ENCODE measurements at places on chromosomes 13 and 19.

DNA sequence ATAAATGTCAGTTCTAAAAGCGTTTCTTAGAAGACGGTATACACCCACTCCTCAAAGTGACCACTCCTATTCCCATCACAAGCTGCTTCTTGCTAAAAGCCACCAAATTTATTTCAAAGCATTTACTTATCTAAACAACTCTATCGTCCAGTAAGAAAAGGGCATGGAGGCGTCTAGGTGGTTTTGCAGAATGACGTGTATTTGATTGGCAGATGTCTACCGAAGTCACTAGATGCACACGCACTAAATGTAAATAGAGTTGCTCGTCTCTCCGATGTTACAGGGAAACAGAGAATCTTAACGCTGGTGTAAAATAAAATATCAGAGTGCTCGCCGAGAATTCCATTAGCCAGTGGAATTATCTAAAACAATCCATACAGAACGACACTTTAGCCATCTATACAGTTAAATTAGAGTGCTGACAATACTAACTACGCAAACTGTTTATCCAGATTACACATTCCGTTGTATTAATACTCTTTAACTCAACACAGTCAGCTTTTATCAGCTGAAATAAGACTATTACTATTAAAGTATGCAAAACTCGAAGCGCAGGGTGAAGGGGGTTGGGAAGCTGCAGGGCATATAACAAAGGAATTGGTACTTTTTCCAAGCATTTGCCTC, 1.9 kb downstream of the KLF12 start:
- no peak for DNase-seq

DNA sequence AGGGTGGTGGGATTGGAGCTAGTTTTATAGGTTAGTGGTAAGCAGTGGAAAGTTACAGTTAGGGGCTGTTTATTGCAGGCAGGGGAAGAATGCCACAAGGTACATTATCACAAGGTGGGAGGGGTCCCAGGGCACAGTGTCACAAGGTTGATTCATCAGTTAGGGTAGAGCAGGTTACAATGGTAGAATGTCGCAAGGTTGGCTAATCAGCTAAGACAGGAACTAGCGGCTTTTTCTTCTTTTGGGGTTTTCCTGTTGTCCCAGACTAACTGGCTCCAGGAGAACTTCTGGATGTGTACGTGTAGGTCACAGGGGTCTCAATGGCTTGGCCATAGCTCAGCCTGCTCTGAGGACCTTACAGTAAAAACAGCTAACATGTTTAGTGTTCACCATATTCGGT, 1221.1 kb downstream of the SLITRK1 start:
- DNase-seq: no peak

GRCh38 chr19:47826800-47827199, 5.1 kb downstream of the CRX start:
- no peak for DNase-seq

- no peak for DNase-seq
Measured at GRCh38 chr13:24613755-24614154, 66.5 kb upstream of the ATP12A start.

GRCh38 chr19:347946-348861, 3.6 kb upstream of the MIER2 start:
- DNase-seq: no peak

DNA sequence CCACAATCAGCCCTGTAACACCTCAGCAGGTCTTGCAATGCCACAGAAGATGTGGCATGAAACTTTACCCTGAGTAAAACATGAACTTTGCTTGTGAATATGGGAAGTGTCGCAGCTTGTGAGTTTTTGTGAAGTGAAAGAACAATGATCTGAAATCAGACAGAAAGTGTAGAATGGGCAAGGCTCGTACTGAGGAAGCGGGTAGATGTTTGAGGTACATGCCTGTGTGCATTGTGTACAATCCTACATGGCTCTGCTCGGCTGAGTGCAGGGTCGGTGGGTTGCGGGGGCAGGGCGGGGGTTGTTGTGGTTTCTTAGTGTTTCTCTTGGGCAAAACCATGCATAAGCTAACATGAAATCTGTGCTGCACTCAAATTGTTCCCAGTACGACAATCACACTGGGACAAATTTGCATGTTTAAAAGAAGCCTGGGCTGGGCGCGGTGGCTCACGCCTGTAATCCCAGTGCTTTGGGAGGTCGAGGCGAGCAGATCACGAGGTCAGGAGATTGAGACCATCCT, 1.1 kb downstream of the NLRP13 start:
- no peak for DNase-seq

- DNase-seq: no peak
Measured at GRCh38 chr13:63693696-63694095, 2278.0 kb upstream of the PCDH20 start.

DNA sequence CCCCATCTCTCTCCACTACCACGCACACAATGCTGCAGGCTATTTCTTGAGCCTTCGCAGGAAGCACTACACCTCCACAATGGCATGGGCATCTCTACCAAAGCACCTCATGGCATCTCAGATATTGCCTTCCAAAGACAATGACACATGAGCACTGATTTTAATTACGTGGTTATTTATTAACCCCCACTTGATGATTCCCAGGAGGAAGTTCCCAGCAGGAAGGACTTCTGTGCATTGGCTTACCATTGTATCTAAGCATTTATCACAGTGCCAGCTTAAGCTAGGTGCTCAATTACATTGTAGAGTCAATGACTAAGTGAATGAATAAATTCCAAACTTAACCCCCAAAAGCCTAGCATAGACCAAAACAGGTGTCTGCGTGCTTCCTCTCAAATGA, 101.4 kb downstream of the ABCC4 start:
- DNase-seq: no peak

DNA sequence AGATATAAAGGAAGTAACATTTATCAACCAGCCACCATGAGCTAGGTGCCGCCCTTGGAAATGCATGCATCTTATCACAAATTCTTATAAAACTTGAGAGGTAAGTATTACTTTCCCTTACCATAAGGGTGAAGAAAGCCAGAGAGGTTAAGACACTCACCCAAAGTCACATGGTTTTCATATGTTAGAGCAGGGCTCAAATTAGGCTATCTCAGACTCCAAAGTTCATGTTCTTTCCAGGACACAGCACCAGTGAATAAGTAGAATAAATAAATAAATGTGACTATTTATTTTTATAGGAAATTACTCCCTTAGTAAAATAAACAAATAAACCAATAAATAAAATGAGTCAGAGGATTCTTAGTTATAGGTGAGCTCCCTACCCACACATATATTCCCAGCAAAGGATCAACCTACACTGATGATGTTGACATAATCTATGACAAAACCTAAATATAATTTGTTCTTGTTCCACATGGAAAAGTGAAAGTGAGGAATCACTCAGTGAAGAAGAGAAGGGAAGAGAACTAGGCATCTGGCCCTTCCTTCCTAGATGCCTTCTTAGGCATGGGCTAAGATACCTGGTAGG, 27.2 kb downstream of the SPRY2 start:
- DNase-seq: no peak

GRCh38 chr13:23509781-23510543, 60.2 kb upstream of the TNFRSF19 start:
- DNase-seq: no peak

GRCh38 chr13:56182598-56182997, 958.1 kb upstream of the PRR20A start:
- DNase-seq: no peak

- peak; percentile 50 for DNase-seq
Measured at GRCh38 chr19:12867120-12868099, 13.8 kb downstream of the DNASE2 start.

DNA sequence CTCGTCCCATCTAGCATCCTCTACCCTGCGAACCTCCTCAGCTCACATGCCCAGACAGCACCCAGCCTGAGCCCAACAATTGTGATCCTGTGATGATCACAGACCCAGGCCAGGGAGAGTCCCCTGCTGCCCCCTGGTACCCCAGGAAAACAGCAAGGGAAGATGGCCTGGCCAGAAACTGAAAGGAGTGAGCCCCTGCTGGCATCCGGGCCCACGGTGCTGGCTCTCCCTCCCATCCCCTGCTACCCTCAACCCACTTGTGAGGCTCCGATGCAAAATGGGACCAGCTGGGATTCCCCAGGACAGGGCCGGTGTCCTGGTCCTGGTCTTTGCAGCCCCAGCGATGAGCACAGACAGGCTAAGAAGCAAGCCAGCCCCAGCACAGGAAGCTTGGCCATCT, 14.1 kb downstream of the RANBP3 start:
- no peak for DNase-seq

DNA sequence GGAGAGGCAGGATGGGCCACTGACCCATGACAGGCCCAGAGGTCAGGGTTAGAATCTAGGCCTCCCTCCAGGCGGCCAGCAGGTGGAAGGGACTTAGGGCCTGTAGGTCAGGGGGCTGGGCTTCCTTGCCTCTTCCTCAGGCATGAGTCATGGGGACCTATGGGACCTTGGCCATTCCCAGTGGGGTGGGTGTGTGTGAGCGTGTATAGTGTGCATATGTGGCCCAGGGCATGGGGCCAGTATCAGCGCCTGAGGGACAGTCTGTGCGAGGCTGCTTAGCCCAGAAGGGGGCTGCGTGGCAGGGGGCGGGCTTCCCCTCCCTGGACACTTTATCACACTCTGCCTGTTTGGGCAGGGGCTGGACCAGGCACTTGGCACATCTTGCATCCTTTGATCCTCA, 13.3 kb downstream of the KCTD15 start:
- no peak for DNase-seq

DNA sequence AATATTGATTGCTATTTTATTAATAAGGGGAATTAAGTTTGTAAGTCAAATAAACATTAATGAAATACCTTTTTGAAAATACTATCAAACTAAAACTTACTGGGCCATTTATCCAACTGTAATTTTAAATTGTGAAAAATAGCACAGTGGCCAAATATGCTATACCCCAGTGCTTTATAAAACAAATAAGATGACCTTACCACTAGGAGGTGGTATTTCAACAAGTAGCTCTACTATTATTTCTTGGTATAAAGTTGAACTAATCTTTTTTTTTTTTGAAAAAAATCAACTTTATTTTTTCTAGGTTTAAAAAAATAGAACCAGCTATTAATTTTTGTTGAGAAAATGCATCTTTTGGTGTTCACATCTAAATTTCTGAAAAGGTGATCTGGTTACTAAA, 14.7 kb downstream of the LACC1 start:
- DNase-seq: no peak

- DNase-seq: no peak
Measured at GRCh38 chr13:100131863-100132574, 43.1 kb downstream of the PCCA start.

GRCh38 chr13:48232420-48233045, 473 bp upstream of the ITM2B start:
- no peak for DNase-seq

- no peak for DNase-seq
Measured at GRCh38 chr19:45075301-45076028, 813 bp downstream of the ZNF296 start.

DNA sequence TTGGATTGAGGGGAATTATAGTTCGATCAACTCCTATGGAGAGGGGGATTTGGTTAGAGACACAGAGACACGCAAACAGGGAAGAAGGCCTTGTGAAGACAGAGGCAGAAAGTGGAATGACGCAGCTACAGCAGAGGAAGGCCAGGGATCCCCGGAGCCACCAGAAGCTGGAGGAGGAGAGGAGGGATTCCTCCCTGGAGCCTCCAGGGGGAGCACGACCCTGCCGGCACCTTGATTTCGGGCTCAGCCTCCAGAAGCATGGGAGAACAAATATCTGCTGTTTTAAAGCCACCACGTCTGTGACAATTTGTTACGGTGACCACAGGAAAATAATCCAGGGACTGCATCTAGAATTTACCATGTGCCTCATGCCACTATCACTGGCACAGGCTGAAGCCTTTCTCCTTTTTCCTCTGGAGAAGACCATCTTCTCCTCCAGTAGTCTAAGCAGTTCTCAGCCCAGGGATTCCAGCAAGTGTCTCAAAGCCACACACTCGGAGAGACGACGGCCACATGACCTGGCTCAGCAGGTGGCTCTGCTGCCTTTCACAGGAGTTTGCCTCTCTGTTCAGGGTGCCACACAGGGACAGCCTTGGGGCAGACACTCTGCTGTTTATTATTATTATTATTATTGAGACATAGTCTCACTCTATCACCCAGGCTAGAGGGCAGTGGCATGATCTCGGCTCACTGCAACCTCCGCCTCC, 39.9 kb upstream of the CCNE1 start:
- peak; percentile 18 for DNase-seq

- DNase-seq: no peak
Measured at GRCh38 chr13:79621449-79621848, 140.5 kb downstream of the NDFIP2 start.

GRCh38 chr19:41876847-41877832, at the start of gene CD79A:
Gene CD79A, plus strand, starts transcription at chr19:41877279. Its CDS starts 26 bp downstream, at chr19:41877305.
- DNase-seq: no peak

DNA sequence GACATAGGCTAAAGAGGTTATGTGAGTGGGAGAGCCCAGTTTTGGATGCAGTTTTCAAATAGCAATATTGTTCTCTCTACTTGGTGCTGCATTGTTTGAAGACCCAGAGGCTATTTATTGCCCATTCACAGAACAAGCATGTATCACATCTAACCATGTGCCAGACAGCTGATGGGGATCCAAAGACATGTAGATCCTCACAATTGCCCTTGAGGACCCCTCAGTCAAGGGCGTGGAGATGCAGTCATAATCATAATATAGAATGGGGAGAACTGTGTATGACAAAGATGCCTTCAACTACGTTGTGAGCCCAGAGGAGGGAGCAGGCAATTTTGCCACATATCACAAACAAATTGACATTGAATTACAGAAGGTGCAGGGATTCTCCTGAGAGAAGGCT, 70.5 kb downstream of the NHLRC3 start:
- no peak for DNase-seq

DNA sequence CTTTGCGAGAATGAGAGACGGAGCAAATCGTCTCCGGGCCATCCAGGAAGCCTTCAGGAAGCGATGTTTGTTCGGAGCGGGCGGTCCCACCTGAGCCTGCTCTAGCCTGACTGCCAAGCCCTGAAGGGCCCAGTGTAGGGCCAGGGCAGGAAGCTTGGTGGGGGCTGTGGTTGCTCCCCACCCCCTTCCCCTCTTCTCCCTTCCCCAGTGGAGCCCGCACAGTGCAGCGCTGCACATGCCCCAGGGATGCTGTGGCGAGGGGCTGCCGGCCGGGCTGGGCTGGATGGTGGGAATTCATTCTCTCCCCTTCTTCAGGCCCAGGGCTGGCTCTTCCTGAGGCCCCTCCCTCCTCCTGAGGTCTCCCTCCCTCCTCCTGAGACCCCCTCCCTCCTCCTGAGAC, 7.1 kb upstream of the GRTP1 start:
- no peak for DNase-seq

- no peak for DNase-seq
Measured at GRCh38 chr19:46818812-46819211, 30.4 kb upstream of the SLC1A5 start.

- DNase-seq: no peak
Measured at GRCh38 chr13:113232208-113233003, 23.0 kb downstream of the CUL4A start.

GRCh38 chr13:24649688-24650043, 30.5 kb upstream of the ATP12A start:
- no peak for DNase-seq
